ENCODE measurements at places on chromosomes 5 and 9. TPM values are rescaled to one million over a fixed set of nuclear protein-coding genes. Genes with fewer than 3 reads are reported as not detected.

DNA sequence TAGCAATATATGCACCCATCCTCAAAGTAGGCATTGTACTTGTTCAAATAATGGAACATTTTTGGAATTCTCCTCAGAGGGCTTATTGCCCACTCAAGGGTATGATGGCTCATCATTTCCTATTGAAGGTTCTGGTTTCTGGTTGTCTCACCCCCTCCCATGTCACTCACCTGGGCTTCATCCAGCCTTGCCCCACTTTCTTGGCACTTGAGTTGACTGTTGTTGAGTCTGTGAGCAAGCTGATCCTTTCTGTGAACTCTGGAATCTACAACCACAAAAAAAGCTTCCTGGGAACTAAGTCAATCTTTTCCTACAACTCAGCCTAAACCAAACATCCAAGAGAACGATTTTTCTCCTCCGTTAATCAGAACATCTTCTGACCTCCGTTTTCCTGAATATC, 73.9 kb upstream of the ANKH start:
- DNase-seq, result no peak

Gene SMIM23
- not detected for total RNA-seq

DNA sequence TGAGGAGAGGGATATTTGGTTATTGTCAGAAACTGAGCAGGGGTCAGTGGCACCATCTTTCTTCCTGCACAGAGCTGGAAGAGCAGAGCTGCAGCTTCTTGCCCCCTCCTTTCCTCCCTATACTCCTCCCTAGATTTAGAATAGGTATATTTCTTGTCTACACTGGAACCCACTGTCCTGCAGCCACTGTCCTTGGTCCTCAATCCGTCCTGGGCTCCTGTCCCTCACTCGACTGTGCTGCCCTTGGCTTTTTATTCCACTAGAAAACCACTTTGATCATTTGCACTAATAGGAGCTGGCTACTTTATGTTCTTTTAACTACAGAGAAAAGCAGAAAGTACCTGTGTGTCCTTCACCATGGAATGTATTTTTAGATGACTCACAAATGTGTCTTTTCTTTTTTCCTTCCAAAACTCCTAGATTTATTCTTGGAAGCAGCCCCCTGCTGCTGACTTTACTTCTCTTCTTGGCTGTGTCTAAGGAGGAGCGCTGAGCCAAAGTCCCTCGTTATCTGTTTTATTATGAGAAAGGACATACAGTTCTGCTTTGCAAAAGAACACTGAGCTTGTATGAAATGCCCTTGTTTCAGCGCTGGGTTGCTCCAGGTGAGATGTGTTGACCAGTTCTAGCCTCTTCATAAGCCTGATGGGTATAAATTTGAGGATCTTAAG, 150.9 kb downstream of the SEMA6A start:
- no peak for DNase-seq

Gene BNIP1
- 13.9 TPM for total RNA-seq

DNA sequence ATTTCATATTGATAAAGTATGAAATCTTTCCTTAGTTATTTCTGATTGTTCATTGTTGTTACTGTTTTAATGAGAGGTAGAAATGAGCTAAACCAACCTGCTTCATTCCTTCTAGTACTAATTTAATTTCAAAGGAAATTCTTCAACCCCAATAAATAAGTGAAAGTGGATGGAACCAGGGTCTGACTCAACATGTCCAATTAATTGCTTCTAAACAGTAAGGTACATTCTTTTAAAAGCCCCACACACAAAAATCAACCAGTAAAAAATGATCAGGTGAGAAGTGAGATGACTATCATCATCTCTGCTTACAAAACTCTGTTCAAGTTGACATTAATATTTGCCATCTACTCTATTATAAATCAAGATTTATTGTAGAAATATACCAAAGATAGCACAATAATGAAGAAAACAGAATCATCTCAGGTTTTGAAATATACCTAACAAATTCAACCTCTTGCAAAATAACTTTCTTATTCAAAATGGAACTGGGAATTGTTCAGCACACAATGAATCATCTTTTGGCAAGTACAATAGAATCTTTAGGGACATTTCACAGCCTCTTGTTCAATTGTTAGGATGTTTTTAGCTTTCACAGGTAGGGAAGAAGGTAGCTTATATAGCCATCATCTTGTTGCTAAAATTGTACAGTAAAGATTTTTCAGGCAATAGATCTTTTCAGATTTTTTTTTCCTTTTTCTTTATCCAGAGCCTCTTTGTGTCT, 114.5 kb downstream of the RPS23 start:
- DNase-seq, result peak; percentile 32

DNA sequence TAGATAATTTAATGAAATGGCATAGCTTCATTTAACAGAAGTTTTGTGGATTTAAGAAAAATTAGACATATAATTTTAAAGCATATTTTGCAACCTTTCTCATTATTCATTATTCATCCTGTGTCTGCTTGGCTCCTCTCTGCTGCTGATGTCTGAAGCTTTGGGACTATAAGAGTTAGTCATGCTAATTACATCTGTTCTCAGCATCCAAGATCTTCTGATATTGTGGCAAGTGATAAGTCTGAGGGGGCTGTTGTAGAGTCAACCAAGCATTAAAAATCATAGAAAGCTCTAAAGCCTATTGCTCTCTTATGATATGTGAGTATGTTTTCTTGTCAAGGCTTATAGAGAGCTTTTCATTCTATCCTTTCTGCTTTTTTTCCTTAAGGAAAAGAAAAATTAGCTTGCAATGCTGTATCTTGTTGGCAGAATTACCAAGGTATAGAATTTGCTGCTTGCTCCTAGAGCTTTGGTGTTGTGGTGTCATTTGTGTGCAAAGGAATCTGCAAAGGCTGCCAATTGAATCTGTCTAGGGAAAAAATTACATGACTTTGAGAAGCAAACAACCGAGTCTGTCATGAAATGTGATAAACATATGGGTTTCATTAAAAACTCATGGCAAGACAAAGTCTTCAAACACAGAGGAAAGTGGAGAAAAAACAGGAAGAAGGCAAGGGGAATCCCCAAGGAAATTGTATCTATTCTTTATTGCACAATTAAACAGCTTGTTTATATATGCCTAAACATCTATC, 156.1 kb upstream of the DAB2 start:
- peak; percentile 9 for DNase-seq

DNA sequence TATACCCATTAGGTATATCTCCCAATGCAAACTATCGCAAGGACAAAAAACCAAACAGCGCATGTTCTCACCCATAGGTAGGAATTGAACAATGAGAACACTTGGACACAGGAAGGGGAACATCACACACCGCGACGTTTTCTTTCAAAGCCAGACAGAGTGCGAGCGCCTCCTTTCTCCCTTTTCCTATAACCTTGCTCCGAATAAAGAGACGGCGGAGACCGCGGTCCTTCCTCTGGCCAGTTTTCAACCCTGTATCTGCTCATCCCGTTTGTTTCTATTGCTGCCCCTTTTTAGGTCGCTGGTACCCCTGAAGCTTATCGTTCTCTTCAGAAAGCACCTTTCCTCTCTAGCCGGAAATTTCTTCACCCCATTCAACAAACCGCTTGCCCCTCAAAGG, 1.3 kb downstream of the LVRN start:
- no peak for DNase-seq

Gene CCNO
- total RNA-seq, result not detected

Gene PCA3
- under 0.01 TPM for total RNA-seq

GRCh38 chr5:130720355-130720754, 444.7 kb downstream of the HINT1 start:
- peak; percentile 46 for DNase-seq

GRCh38 chr5:124030043-124030491, 518.1 kb downstream of the CSNK1G3 start:
- no peak for DNase-seq

GRCh38 chr5:126499853-126500342, 76.7 kb downstream of the GRAMD2B start:
- peak; percentile 36 for DNase-seq

GRCh38 chr5:56681346-56681745, 134.0 kb upstream of the MAP3K1 start:
- DNase-seq, result no peak

Gene GLIPR2
- total RNA-seq, result 32.4 TPM

DNA sequence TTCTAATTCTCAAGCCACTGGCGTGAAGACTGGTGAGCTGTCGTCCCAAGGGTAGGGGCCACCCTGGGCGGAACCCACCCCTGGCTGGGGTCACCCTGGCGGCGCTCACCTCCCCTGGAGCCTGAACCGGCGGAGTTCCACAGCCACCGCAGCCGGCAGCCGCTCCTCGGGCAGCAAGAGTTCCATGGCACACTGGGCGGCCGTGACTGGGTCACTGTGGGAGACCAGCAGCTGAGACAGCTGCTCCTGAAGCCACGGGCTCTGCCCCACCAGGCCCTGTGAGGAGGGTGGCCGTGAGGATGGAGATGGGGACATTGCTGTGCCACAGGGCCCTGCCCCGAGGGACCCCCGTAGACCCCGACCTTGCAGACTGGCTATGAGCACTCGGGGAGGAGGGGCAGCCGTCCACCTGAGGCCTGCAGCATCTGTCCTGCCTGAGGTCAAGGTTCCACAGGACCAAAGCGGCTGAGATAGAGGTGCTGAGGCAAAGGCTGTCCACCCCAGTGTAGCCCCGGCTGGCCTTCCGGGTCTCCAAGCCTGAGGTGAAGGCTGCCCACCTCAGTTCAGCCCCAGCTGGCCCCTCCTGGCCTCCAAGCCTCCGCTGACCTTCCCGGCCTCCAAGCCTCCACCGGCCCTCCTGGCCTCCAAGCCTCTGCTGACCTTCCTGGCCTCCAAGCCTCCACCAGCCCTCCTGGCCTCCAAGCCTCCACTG, 50.6 kb upstream of the NRARP start:
- DNase-seq, result no peak

DNA sequence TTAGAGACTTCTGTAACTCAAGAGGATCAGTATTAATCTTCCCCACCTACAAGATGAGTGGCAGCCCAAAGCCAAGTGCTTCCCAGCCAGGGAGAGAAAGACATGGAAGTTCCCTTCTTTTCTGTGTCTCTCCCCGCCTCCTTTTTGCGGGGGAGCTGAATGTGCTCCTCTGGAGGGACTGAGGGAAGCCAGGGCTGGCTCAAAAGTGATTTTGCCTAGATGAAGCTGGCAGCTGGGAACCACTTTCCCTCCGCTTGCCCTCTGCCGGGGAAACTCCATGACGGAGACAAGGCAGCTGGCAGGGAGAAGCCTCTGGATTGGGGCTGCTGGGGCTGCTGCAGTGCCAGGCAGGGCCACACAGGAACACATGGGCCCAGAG, 24.4 kb downstream of the EGR1 start:
- DNase-seq, result no peak

DNA sequence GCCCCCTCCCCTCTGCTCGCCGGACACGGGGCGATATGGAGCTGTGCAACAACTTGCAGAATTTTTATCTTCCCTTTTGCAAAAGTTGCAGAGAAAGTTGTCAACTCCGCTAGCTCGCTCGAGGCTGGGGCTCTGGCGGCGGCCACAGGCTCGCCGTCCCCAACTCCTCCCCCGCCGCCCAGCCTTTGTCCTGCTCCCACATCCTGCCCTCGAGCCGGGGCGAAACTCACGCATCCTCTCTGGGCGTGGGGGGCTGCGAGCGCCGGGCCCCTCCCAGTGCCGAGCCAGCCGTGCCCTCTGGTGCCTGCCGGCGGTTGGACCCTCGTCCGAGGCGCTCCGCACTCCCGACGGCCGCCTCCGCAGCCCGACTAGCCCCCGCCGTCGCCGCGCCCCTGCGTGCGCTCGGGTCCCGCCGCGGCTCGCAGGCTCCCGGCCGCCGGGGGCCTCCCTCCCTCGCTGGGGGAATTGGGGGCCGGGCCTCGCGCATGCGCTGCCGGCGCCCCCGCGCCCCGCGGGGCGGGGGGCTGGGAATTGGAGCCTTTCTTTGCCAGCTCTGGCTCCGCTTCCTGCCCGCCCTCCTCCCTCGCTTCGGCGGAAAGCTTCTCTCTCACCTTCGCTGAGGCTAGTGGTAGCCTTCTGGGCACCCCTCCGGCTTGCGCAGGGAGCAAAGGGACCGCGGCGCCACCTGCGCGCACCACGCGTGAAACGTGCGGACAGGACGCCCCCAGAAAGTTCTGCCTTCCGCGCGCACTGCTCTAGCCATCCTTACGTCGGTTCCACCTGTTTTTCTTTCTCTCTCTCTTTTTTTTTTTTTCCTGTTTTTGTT, at the start of gene CCNJL:
Gene CCNJL (minus strand): TSS at position 431 of the 826 bp plus-strand sequence. CDS start 641 bp downstream, outside the sequence.
- peak; percentile 64 for DNase-seq

- DNase-seq, result no peak
Measured at GRCh38 chr5:113343343-113343742, 91.4 kb downstream of the TSSK1B start.

Gene UGCG
- total RNA-seq, result 112 TPM

- no peak for DNase-seq
Measured at GRCh38 chr9:115385383-115386122, 267.6 kb upstream of the TNC start.

DNA sequence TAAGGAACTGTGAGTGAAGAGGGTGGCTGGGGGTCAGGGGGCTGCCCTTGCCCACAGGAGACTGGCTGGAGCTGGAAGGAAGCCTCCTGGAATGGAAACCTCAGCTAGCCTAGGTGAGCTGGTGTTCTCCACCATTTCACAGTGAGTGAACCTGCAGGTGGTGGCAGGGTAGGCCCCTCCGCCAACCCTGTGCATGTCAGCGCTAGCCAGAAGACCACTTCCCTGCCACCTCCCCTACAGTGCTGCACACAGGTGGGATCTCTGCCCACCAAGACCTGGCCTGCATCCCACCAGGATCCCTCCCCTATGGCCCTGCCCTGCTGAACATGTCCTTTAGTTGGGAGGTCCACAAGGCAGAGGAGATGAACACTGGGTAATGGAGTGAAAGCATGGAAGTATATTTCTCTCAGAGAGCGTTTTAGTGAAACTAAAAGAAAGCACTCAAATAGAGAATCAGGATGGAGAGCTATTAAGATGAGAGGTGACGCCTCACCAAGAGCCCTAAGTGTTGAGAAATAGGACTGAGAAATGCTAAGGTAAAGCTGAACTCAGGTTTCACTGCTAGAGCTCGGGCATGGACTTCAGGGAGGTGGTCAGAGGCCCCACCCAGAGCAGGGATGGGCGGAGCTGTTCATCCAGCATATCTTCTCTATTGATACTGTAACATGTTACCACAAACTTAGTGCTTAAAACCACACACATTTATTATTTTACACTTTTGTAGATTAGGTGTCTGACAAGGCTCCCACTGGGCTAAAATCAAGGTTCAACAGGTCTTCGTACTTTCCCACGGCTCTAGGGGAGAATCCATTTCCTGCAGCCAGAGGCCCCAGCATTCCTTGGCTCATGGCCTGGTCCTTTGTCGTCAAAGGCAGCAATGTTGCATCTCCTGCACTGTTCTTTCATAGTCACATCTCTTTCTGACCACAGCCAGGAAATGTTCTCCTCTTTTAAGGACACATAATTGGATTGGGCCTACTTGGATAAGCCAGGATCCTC, 83.2 kb downstream of the DIRAS2 start:
- no peak for DNase-seq

Gene SLCO6A1
- total RNA-seq, result not detected

Gene ZDHHC11B
- total RNA-seq, result not detected

DNA sequence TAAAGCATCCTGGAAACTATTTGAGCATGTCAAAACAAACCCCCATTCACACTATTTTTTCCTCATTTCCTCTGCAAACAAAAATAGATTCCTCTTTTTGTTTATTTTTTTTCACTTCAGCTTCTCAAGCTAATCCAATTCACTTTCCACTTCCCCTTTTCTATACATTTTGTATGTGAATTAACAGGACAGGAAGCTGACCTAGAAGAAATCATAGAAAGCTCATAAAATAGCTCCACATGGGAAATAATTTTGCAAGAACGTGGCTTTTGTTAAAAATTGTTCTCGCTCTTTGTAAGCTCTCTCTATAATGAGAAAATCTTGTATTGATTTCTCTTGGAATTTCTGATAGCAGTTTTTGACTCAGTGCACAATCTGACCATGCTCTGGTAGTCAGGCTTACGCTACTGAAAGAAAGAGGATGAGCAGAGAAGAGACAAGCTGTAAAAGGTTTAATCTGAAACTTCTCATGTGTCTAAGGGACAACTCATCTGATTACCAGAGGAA, 215.8 kb downstream of the ADAMTS12 start:
- DNase-seq, result no peak

Gene SLC6A3
- total RNA-seq, result not detected
